M059J (cell line): ENCODE measurements at places on chromosomes 3 and 15.

DNA sequence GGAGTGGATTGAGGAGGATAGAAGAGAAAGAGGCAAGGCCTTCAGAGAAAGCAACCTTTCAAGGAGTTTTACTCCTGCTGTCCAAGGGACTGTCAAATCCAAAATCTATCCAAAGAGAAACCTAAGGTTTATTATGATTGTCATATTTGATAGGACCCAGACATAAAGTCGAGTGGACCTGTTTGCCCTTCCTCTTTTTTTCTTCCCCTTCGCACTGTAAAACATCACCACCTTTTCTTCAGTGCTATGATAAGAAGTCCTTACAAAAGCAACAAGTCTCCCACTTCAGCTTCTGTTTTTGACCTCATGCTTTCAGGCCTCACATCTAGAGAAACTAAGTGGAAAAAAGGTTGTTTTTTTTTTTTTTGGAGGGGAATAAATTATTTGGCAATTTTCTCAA, 73.0 kb downstream of the TRPC1 start:
- DNase-seq, result no peak

DNA sequence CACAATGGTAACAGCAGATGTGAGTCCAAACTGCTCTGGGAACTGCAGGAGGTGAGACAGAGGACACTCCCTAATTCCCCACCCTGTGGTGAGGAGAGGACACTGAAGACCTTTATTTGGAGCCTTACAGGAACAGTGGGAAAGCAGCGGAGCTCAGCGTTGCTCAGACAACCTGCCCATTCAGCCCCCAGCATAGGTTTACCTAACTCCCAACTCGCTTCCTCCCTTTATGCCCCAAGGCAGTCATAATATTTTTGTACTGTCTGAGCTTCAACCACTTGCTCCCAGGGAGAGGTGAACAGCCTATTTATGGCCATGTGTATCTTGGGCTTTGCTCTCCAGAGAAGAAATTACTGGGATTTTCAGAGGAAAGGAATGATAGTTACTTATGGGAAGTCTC, 34.1 kb downstream of the SHC4 start:
- peak; percentile 83 for DNase-seq

DNA sequence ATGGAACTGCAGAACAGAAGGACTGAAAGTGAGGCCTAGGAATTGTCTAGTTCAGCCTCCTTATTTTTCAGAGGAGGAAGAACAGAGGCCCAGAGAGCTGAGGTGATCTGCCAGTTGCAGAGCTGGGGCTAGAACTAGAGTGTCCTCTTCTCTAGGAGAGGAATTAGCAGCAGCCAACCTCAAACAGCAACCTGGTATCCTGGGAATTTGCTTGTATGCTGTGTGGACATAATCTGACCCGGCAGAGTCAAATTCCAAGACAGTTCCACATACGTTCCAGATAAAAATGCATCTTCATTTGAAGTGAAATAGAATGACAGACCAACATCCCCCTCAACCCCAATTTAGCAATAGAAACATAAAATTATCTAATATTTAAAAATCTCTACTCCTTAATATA, 13.5 kb upstream of the TSC22D2 start:
- no peak for DNase-seq

GRCh38 chr15:98123834-98124233, 163.3 kb downstream of the ARRDC4 start:
- DNase-seq, result peak; percentile 61

GRCh38 chr15:33132722-33133345, 61.7 kb downstream of the FMN1 start:
- peak; percentile 78 for DNase-seq
